ENCODE measurements at places on chromosomes 2 and 18.
A peak's percentile ranks its signal among the peaks of the same experiment; 100 is the strongest.

- peak; percentile 66 for DNase-seq
These were observed 77.5 kb downstream of the EPHA4 start for GRCh38 chr2:221494556-221494955.

- no peak for DNase-seq
These were observed 68.7 kb upstream of the EDAR start for GRCh38 chr2:109057686-109058085.

DNA sequence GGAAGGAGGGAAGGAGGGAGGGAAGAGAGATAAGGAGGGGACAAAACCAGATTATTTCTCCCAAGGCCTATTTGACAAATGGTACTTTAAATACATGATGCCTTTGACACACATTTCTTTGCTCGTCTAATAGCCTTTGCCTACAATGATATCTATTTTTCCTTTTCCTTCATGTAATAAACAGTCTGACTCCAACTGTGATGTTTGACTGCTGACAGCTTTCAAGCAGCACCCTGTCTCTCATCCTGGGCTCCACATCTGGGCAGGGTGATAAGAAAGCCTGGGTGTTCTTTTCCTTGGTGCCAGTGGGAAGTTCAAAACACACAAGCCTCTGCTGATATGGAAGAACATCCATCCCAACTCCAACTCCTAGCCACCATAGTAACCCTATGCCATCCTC, 1277.7 kb upstream of the NXPH2 start:
- no peak for DNase-seq

DNA sequence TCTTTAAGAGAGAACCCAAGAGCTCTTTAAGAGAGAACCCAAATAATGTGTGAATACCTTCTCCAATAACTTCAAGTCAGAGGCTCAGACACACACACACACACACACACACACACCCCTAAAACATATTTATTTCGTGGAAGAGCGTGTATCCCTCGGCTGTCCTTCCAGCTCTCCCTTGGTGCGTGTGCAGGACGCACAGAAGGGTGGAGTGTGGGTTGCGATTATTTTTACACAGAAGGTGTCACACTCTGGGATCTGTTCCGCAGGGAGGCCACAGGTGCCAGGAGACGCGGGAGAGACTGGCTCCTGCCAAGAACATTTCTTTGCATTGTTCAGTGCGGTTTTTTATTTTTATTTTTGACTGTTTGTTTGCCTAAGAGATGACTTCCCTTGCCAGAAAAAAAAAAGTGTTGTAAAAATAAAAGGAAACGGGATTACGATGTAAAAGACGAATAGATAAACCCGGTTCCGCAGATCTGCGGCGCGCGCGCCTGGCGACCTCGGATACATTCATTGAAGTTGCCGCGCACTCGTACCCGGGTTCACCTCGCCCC, 47.3 kb upstream of the ATP6V1B1 start:
- DNase-seq, result no peak

GRCh38 chr18:58991167-58991798, 126.6 kb downstream of the ZNF532 start:
- no peak for DNase-seq

GRCh38 chr2:3547915-3548314, 10.2 kb downstream of the RNASEH1 start:
- DNase-seq, result no peak

GRCh38 chr2:2296400-2296799, 34.7 kb downstream of the MYT1L start:
- DNase-seq, result no peak

- no peak for DNase-seq
These were observed 114.7 kb downstream of the FAM210A start for GRCh38 chr18:13611601-13612195.

GRCh38 chr2:36277881-36278523, 77.6 kb upstream of the CRIM1 start:
- DNase-seq, result no peak

- DNase-seq, result no peak
These were observed 5.4 kb downstream of the PPP4R3B start for GRCh38 chr2:55611997-55612396.

- no peak for DNase-seq
These were observed 81.5 kb upstream of the SMAD2 start for GRCh38 chr18:48011926-48012465.

- DNase-seq, result no peak
These were observed 31.2 kb downstream of the STAMBP start for GRCh38 chr2:73859721-73860586.

- DNase-seq, result no peak
These were observed 42.1 kb downstream of the NIFK start for GRCh38 chr2:121694398-121695170.

- DNase-seq, result no peak
These were observed 10.9 kb downstream of the GNLY start for GRCh38 chr2:85704800-85705679.

DNA sequence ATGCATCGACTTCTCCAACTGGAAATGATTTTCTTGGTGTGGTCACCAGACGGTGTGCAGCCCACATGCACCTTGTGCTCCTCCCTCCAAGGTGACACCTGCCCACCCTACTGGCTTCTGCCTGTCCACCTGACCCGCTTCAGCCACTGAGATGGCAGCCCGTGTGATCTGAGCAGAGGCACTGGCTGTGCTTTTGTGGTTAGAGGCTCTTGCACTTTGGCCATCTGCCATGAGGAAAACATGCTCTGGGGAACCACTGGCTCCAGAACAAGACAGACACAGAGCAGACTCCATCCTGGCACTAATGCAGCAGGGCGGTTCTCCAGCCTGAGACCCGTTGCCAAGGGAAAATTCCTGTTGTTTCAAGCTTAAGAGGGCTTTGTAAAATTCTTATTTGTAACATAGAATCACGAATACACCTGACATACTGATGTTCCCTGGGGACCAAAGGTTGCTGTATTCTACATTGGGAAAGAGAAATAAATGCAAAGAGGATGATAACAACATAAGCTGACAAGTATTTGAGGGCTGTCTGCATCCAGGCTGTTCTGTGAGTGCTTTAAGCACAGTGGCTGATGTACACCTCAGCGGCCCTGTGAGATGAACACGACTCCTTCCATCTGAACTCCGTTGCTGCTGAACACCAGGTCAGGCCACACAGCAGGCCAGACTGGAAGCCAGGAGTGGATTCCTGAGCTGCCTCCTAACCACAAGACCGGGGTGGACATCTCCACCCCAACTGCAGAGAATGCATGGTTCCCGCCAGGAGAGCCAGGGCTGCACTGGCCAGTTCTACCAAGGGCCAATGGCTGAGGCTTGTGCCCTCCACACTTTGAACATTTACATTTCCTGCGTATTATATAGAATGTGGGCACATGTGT, 820.4 kb downstream of the GALR1 start:
- no peak for DNase-seq

GRCh38 chr2:241808051-241808720, 807 bp upstream of the NEU4 start:
- no peak for DNase-seq

DNA sequence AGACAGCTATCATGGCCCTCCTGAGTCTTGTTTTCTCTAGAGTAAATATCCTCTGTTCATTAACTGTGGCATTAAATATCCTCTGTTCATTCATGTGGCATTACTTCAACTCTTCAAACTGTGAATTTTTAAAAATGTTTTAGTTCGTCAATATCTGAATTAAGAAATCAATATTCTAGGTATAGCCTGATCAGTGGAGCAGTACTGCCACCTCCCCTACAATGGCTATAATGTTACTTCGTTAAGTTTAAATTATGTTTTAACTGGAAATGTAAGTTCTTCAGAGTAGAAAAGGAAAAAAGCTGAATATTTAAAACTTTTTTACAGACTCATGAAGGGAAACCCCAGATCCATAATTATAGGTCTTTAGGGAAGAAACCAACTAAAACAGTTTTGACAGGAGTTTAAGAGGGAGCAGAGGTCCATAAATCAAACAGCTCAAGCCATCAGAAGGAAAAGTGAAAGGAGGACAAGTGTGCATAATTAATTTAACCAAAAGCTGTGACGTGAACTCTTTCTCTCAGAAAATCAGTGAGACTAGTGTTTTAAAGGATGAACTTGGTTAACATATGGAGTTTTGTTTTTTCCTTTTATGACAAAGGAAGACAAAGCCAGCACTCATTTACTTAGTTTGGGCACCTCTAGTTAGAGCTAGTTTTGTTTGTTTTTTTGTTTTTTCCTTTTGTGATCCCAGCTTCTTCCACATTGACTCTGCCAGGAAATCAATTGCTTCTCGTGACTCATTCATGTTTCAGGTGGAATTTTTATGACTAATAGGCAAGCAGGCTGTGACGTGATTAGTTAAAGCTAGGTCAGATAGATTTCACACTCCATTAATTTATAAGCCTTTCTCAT, 44.9 kb downstream of the RBBP8 start:
- DNase-seq, result peak; percentile 6

GRCh38 chr18:46893360-46893759, 23.9 kb downstream of the PIAS2 start:
- DNase-seq, result no peak

GRCh38 chr2:200380833-200381542, 74.5 kb downstream of the SPATS2L start:
- peak; percentile 22 for DNase-seq

- no peak for DNase-seq
These were observed 4.5 kb upstream of the GDF7 start for GRCh38 chr2:20662308-20662937.

GRCh38 chr2:62464221-62465007, 41.6 kb downstream of the TMEM17 start:
- no peak for DNase-seq

DNA sequence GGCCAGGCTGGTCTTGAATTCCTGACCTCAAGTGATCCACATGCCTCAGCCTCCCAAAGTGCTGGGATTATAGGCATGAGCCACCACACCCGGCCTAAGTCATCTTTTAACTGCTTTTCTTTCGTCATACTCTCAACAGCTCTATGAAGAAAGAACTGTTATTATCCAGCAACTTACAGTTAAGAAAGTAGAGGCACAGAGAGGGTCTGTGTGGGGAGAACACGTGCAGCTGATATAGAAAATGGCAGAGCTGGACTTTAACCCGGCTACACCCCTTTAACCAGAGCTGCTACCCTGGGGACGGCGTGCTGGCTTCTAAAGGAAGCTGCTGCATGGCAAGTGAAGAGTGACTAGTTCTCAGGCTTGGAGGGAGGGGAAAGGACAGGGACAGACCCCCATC, 25.5 kb downstream of the IGFBP2 start:
- DNase-seq, result no peak

DNA sequence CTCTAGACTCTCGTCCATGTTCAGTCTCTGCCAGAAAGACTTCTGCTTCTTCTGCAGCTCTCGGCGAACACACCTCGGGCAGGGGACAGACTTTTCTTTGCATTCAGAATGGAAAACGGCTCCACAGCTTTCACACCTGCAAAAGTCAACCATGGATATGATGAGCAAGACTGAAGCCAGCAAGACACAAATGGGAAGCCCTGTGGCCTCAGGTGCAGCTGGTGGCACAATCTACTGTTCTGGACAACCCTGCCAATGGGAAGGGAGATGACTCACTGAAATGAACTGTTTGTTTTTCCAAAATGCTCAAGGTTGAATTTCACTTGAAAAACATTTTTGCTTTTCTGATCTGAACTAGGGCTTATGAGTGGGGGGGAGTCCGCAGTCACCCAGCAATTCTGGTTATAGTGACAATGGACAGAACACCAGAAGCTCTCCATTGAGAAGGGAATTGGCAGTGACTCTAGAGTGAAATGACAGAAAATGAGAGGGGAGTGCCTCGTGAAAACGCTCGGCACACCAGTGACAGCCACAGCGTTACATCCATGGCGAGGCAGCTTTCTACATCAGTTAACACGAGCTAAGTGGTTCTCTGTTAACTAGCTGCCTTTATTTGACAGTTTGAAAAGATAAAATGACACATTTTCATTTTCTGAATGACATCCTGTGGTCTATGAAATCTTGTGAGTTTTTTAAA, 58.8 kb upstream of the FZD5 start:
- DNase-seq, result peak; percentile 47

GRCh38 chr2:26584191-26584590, 57.0 kb downstream of the CIB4 start:
- no peak for DNase-seq

DNA sequence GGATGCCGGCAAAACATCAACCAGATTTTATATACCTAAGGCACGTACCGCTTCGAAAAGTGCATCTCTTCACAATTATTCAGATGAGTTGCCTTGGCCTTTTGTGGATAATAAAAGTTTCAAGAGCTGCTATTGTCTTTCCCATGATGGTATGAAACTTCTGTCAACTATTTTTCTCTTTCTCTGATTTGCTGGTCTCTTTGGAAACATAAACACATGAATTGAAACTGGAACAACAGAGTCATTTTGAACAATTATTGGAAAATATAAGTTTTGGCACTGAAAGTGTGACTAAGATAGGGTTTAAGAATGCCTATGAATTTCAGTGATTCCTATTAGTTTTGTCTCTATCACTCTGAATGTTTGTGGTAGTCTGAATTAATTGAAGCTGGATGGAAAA, 109.9 kb downstream of the DPP4 start:
- no peak for DNase-seq

DNA sequence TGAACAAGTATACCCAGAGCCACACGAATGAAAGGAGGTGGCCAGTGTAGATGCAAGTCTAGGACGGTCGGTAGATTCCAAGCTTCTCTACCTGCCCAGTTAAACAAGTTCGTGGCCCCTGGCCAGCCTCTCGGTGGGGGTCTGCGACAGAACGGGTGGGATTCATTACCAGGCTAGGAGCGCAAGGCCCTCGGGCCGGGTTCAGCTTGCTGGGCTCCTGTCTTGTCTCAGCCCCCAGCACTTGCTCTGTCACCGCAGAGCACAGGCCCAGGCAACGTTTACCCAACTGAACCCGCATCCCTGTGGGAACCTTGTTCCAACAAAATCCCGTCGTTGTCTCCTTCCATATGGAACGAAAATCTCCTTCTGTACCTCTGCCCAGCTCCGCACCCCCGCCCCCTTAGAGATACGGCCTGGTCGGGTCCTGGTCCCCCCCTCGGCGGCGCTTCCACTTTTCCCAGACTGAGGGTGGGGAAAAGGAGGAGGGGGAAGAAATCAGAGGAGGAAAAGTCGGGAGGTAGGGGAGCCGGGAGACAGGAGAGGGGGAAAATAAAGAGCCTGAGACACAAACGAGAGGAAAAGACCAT, 1.9 kb upstream of the EMX1 start:
- no peak for DNase-seq

GRCh38 chr2:223697316-223697891, 95.2 kb upstream of the SCG2 start:
- no peak for DNase-seq

DNA sequence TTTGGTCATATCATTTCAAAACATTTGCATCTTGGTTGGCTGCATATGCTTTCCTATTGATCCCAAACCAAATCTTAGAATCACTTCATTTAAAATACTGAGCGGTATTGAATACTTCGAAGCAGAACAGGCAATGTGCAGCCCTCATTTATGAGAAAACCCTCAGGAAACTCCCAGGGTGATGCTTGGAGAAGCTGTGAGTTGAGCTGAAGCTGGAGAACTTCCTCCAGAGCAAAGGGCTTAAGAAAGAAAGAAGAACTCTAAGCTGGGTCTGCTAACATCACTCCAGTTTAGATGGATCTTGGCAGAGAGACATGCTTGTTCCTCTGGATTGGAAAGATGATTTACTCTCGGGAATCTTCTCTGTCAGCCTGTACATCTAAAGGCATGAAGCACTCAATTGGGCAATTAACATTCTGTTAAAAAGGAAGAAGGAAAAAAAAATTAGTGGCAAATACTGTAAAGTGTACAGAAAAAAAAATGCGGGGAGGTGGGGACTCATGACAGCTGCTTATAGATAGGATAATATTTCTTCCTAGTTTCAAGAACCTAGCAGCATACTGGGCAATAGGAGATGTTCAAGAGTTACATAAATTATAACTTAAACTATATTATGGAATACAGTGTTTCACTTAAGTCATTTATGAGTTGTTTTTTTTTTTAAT, 49.5 kb downstream of the ATIC start:
- no peak for DNase-seq
